ENCODE measurements at places on chromosomes 5 and 9.

DNA sequence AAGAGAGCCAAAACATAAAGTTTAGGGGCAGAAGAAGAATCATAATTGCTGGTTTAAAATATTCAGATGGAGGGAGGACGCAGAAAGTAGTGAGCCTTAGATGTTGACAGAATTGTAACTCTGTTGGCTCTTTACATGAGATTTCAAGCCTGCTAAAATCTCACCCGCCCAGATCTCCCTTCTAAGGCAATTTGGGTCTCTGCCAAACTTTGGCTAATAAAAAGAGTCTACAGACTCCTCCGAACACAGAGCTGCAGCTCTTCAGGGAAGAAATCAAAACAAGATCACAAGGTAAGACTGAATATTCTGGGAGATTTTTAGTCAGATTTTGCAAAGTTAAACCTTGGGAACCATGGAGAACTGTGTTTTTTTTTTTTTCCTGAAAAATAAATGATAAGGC, at the start of gene IL33:
Gene IL33, plus strand, starts transcription at position 246 of the 400 bp plus-strand sequence. CDS start 25,888 bp downstream, outside the sequence.
- H3K27ac ChIP-seq = no peak within 1 kb of the TSS
- H3K27me3 ChIP-seq = peaks cover 3% of the 10 kb centered on the region
- DNase-seq = no peak

- DNase-seq = no peak
- H3K27me3 ChIP-seq = no peaks in the 10 kb centered on the region
- H3K27ac ChIP-seq = no peak overlapping the region
- H3K4me1 ChIP-seq = no peaks in the 10 kb centered on the region
- H3K4me3 ChIP-seq = no peak overlapping the region
These were observed 99.7 kb downstream of the SERINC5 start for GRCh38 chr5:80156156-80156555.

GRCh38 chr5:78574731-78575161, 73.8 kb downstream of the LHFPL2 start:
- H3K27me3 ChIP-seq = no peaks in the 10 kb centered on the region
- DNase-seq = no peak
- no peaks in the 10 kb centered on the region for H3K36me3 ChIP-seq
- peaks cover 29% of the 10 kb centered on the region for H3K4me1 ChIP-seq
- peak overlapping the region; percentile 49 for H3K4me3 ChIP-seq

DNA sequence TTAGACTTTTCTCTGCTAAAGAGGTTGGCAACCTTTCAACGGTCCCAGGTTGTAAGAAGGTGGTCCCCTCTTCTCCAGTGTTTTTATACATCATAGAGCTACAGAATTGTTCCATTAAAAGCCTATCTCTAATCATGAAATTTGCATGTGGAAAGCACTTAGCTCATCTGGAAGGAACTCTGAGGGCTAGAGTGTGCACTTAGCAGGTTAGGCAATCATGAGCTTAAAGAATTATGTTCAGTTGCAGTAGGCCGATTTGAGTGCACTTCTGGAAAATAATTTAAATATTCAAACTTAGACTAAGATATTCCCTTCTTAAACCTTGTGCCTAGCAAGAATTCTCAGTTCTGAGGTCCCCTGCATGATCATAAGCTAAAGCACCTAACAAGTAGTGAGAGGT, 468.7 kb downstream of the SPATA31D1 start:
- H3K4me1 ChIP-seq = no peaks in the 10 kb centered on the region
- DNase-seq = no peak
- H3K36me3 ChIP-seq = no peaks in the 10 kb centered on the region
- H3K4me3 ChIP-seq = no peak overlapping the region
- no peaks in the 10 kb centered on the region for H3K27me3 ChIP-seq

DNA sequence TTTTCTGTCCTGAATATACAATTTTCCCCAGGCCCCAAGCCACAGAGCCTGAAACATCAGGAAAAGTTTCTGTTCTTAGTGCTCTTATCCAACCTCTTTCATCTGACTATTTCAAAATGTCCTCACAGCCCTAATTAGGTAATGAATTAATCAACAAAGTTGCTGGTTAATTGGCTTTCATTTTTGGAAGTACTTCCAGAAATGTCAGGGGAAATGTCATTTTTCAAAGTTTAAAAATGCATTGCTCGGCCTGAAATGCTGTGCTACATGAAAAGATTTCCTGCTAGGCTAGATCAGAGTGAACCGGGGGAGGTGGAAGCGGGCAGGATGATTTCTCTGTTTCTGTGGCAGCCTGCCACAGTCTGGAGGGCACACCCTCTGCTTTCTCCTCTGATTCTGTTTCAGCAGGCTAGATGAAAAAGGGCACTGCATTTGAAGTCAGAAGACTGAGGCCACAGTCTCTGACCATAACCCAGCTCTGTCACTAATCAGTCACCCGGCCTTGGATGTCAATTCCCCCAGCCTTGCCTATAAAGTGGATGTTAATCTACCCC, 55.9 kb upstream of the BARX1 start:
- DNase-seq = no peak
- H3K27me3 ChIP-seq = peaks cover 8% of the 10 kb centered on the region
- H3K4me3 ChIP-seq = no peak overlapping the region
- H3K4me1 ChIP-seq = no peaks in the 10 kb centered on the region

All from memory B cell (primary cell).